BJ (cell line): ENCODE measurements at places on chromosomes 3 and 15. TPM values are rescaled to one million over a fixed set of nuclear protein-coding genes. Genes with fewer than 3 reads are reported as not detected.

The CP gene
- polyA plus RNA-seq, result 0.07 TPM in 1 of 2 replicates, not detected in the other

The SEMA3F gene
- 7.4 and 11.4 TPM in 2 replicates for polyA plus RNA-seq

The GOLGA8J gene
- not detected in 2 replicates for polyA plus RNA-seq

The TADA3 gene
- 84.6 and 113 TPM in 2 replicates for polyA plus RNA-seq

The NPAP1 gene
- not detected in 2 replicates for polyA plus RNA-seq

The DYNLT2B gene
- polyA plus RNA-seq, result 7.6 and 11.1 TPM in 2 replicates

The ZIC1 gene
- polyA plus RNA-seq, result 19.5 and 28.5 TPM in 2 replicates

The CDHR4 gene
- not detected in 2 replicates for polyA plus RNA-seq

The GOLGA6A gene
- polyA plus RNA-seq, result not detected in 2 replicates

The NUP210 gene
- polyA plus RNA-seq, result 0.13 and 0.32 TPM in 2 replicates

The SENP8 gene
- polyA plus RNA-seq, result 3.1 and 6.0 TPM in 2 replicates

The RYR3 gene
- polyA plus RNA-seq, result not detected in 2 replicates

The UROC1 gene
- polyA plus RNA-seq, result not detected in 2 replicates

The GUCA1C gene
- not detected in 2 replicates for polyA plus RNA-seq

DNA sequence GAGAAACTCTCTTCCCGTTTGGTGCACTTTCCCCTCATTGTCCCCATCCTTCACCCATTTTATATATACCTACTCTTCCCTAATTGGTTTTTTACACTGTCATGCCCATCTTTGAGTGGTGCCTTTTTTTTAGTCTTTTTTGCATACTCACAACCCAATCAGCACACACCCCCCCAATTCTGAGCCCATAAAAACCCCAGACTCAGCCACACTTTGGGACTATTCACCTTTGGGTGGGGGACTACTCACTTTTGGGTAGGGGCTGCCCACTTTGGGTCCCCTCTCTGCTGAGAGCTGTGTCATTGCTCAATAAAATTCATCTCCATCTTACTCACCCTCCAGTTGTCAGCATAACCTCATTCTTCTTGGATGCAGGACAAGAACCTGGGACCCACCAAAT lies 30.1 kb upstream of the MTMR14 start:
- no peak for DNase-seq

DNA sequence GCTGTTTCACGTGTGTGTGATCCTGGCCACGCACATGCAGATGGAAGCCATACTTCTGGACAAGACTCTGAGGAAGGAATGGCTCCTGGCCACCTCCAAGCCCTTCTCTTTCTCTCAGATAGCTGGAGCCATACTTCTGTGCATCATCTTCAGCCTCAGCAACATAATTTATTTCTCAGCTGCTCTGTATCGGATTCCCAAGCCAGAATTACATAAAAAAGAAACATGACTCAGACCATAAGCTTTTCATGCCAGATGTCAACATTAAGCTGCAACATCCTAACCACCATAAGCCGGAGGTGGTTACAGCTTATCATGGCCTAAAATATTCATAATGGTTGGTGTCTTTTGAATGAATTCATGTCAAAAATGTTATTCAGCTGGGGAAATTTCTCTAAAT lies 10.6 kb upstream of the KIF23 start:
- peak; percentile 83 for DNase-seq

- DNase-seq, result no peak
Measured at GRCh38 chr3:62688050-62688449, 187.2 kb downstream of the CADPS start.

DNA sequence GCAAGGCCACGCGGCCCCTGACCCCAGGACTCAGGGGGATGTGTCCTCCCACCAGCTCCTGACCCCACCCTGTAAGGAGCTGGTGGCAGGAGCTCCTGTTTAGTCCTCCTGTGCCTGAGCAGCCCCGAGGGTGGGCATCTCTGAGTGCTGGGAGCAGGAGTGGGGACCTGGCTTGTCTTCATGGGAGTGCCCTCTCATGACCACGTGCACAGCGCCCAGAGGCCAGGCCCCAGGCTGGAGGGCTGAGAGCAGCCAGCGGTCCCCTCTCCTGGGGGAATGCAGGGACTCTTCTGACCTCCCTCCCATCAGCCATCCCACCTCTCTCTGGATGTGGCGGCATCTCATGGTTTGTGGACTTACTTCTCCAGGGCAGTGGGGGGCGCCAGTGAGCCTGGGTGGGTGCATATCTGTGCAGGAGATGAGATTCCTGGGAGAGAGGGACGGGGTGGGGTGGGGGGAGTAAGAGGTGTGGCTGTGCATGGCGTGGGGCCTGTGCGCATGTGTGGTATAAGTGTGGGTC lies 205.6 kb downstream of the TBC1D2B start:
- DNase-seq, result no peak

GRCh38 chr3:46242120-46242519 lies at the start of gene CCR3:
TSS of gene CCR3 (plus strand) at chr3:46242460. CDS start at chr3:46265159, 22,699 bp downstream.
- no peak for DNase-seq

GRCh38 chr3:31095255-31095654 lies 200.8 kb upstream of the GADL1 start:
- no peak for DNase-seq

DNA sequence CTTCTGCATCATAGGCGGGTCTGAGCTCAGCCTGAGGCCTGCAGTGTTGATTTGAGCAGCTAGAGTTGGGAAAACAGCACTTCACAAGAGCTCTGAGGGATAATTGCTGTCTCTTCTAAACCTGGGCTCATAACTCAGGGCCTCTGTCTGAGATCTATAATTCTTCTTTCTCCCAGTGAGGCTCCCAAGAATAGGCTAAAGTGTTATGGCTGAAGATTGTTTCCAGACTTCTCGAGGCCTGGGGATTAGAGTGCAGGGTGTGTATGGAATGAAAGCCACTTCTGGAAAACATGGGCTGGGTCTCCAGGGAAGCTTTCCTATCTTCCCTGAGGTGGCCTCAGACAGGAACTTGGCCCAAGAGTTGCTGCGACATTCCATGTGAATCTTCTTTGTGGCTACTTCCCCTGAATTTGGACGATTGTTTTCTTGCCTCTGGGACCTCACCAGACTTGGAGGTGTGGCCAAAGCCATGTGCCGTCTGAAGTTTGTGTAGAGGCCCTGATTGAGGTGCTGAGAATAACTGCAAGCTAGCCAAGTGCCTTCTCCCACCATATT lies 26.5 kb downstream of the MTMR14 start:
- DNase-seq, result no peak

- DNase-seq, result no peak
Measured at GRCh38 chr3:166471074-166471767, 634.0 kb upstream of the BCHE start.

GRCh38 chr3:72205297-72205826 lies 420.4 kb upstream of the PROK2 start:
- DNase-seq, result no peak

DNA sequence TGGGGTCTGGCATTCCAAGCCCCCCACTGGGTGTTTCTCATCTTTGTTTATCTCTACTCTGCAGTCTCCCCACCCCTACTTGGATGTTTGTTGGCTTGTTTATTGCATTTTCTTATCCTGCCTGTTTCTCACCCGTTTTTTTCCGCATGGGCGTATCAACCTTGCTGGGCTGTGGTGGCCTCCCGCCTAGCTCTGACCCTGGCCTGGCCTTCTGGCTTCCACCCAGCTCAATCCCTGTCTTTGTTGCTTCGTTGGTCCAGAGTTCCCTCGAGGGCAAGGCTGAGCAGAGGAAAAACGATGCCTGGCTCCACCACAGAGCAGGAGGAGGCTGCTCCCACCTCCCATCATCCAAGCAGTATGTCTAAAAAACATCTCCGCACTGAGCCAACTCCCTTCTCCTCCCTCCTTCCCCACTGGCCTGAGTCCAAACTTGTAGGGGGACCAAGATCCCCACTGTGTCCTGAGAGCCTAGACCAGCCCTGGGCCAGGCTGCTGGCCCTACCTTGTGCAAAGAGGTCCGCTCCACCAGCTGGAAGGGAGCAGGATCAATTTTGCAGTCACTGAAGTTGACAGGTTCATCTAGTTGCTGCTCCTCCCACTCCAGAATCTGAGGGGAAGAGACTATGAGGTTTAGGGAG lies 9.8 kb downstream of the CLCN2 start:
- no peak for DNase-seq

GRCh38 chr3:65587650-65588439 lies 450.9 kb downstream of the MAGI1 start:
- no peak for DNase-seq

DNA sequence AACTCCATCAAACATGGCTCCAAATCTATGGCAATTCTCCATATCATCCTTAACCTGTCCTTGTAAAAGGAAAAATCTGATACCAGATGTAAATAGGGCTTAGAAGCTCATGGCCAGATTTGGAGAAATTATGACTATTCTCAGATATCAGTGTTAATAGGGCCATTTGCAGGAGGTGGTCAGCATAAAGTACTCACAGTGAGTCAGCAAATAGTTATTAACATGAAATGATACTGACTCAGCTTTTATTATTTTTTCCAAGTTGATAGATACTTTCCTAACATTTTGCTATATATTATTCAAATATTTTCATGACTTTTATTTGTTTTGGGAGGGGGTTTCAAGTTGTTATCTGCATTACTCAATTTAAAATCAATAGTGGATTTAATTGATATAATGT lies 255.8 kb downstream of the MFSD1 start:
- DNase-seq, result no peak

DNA sequence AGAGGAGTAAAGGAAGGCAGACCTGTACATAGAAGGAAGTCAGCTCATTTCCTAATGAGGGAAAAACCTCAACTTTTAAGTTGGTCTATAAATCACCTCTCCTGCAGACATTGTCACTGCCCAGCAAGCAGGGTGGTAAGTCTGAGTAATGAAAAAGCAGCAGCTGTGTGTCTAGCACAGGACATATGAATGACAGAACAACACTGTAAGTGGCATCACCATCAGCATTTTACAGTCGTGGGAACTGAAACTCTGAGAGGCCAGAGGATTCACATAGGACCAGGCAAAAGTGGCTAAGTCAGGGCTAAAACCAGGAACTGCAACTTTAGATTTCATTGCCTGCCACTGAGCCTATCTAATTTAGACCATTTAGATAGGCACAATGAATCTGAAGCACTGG lies 235.6 kb downstream of the CLSTN2 start:
- no peak for DNase-seq

GRCh38 chr3:13377021-13377420 lies 43.1 kb downstream of the NUP210 start:
- no peak for DNase-seq

DNA sequence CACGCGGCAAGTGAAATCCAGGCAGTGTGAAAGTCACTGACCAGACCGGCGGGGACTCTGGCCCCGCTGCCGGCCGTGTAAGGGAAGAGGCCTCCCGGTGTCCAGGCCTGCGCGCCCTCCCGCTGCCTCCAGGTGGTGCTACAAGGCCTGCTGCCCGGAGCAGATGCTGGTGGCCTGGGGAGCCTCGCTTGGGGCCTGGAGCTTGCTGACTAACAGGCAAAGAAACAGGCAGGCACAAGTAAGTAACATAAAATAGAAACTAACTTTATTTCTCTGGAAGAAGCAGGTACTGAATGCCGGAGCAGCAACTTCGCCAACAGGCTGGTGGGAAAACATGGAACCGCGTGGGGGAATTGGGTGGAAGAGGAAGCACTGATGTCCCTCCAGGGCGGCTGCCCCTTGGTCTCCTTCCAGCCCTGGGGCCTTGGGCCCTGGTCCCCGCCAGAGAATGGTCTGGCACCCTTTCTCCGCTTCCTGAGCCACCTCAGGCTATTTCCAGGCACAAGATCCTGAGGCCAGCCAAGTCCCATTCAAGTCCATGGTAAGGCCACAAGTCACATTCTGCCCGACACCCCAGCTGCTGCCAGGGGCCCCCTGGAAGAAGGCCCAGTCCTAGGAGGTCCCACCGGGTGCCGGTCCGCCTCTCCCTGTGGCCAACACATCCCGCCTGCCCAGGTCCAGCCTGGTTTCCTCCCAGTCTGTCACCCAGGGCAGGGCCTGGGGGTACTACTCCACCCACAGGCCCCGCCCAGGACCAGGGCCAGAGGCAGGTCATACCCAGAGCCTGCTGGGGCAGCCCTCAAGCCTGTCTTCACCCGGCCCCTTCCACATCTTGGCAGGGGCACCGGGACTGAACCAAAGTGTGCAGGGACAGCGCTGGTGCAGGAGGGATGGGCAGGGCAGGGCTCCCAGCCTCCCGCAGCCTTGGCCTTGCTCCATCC lies 45.0 kb downstream of the TNK2 start:
- no peak for DNase-seq

DNA sequence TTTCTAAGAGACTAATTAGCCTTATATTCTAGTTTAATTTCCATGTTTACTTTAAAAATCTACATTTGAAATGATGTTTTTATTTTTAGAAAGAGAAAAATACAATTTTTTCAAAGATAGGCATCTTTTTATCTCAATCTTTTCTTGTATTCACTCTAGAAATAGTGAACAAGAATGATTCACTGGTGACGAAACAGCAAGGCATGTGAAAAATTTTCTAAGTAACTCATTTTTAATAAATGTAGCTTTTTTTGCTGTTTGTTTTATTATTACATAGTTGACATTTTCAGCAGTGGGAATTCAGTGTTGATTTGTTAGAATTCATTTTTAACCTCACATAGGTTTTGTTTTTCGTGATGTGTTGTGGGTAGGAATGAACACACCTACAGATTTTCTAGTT lies 1226.4 kb downstream of the NSUN3 start:
- no peak for DNase-seq

GRCh38 chr3:126380011-126380768 lies 14.5 kb upstream of the CFAP100 start:
- DNase-seq, result no peak

GRCh38 chr15:40157778-40158447 lies 3.0 kb upstream of the BUB1B start:
- DNase-seq, result no peak

DNA sequence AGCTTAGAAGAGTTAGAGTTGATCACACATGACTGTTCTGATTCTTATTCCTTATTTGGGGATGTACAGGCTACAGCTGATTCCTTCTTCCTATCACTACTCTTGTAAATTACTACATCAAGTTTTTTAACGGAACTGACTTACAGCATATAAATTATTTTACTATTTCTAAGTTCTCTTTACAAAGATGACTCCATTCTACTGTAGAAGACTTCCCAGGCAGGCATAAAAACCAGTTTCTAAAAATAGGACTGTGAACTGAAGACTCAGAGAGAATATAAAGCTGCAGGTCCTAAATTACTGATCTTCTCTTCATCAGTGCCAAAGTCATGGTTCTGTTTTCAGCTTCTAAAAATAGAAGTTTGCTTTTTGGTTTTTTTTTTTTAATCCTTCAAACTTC lies 38.9 kb downstream of the ANO10 start:
- no peak for DNase-seq

- DNase-seq, result no peak
Measured at GRCh38 chr3:42698216-42698910, 4.2 kb downstream of the HHATL start.

GRCh38 chr15:37109168-37109871 lies 9.0 kb upstream of the MEIS2 start:
- no peak for DNase-seq

GRCh38 chr3:46935168-46935858 lies 41.2 kb downstream of the CCDC12 start:
- DNase-seq, result peak; percentile 75
